ENCODE measurements at places on chromosomes 7 and 10.
A peak's percentile ranks its signal among the peaks of the same experiment; 100 is the strongest.

DNA sequence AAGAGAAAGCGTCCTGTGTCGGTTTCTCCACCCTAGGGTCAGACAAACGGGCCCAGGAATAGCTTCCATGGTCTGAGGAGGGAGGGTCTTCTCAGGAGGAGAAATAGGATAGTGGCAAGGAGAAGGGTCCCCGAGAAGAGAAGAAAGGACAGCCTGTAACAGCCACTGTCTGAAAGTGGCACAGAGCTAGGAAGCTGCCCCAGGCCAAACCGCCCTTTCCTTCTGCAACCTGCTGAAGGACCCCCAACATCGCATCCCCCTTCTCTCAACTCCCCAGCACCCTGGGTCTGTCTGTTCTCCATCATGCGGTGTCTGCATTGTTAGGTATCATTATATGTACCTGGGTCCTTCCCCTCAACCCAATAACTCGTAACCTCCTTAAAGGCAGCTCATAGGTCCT is 47.1 kb downstream of the COL17A1 start:
- DNase-seq, result no peak

- no peak for DNase-seq
These were observed 1307.6 kb downstream of the XPNPEP1 start for GRCh38 chr10:108615576-108616320.

- DNase-seq, result no peak
These were observed 289.4 kb downstream of the PLXNA4 start for GRCh38 chr7:132286836-132287235.

DNA sequence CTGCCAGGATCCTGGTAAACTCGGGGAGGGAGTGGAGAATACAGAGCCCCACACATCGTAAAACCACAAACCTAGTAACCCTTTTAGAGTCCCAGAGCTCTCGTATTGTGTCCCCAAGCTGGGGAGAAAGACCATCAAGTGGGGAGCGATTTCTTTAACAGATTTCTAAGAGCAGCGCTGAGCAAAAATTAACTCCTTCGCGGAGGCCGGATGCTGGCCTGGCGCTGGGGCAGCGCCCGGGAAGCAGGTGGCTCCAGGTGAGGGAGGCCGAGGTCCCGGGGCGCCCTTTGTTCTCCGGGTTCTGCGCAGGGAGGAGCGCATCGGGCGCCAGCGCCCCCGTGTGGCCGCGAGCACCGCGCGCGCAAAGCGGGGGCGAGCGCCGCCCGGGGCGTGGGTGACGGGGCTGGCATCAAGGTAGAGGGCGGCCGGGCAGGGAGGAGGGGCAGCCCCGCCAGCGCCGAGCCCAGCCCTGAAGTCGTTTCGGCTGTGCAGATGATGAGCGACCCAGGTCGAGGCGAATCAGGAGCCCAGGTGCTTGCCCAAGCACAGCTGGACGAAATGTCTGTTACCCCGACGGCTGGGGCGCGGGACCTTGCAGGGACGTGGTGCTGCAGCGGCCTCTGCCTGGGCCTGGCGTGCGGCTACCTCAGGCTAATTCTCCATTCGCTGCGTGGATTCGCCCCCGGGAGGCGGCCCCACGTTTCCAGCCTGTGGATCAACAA is 10.4 kb upstream of the FGFR2 start:
- no peak for DNase-seq

DNA sequence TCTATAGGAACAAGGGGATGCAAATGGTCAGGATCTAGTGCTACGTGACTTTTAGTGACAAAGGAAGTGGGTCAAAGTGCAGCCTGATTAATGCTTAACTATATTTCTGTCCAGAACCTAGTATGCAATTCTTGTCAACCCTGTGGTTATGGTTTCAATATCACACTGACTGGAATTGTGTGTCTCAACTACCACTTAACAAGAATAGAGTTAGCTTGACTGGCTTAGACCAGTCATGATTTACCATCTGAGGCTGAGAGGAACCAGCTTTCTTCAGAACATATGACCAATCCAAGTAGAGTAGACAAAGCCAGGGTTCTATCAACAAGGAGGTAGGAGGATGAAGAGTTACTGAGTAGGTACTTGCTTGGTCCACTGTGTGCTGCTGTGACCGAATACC is 54.4 kb downstream of the MYPN start:
- DNase-seq, result no peak

GRCh38 chr7:29332875-29333855 is 138.6 kb downstream of the CHN2 start:
- no peak for DNase-seq

- peak; percentile 54 for DNase-seq
These were observed 90.9 kb downstream of the TPST1 start for GRCh38 chr7:66296001-66296521.

DNA sequence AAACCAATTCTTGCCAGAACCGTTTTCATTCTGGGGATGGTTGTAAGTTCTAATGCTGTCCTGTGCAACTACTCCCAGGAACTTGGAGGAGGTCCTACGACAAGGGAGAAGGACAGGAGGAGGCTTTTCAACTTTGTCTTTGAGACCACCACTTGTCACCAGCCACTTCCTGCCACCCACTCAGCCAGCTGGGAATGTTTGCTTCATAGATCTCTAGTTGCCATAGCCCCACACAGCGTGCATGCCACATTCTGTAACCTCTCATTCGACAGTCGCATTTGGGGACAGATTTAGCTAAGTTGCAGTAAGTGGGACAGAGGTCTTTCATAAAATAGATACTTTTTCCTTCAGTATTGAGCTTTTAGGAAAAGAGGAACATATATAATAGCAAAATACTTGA is 78.0 kb downstream of the TAF3 start:
- no peak for DNase-seq

DNA sequence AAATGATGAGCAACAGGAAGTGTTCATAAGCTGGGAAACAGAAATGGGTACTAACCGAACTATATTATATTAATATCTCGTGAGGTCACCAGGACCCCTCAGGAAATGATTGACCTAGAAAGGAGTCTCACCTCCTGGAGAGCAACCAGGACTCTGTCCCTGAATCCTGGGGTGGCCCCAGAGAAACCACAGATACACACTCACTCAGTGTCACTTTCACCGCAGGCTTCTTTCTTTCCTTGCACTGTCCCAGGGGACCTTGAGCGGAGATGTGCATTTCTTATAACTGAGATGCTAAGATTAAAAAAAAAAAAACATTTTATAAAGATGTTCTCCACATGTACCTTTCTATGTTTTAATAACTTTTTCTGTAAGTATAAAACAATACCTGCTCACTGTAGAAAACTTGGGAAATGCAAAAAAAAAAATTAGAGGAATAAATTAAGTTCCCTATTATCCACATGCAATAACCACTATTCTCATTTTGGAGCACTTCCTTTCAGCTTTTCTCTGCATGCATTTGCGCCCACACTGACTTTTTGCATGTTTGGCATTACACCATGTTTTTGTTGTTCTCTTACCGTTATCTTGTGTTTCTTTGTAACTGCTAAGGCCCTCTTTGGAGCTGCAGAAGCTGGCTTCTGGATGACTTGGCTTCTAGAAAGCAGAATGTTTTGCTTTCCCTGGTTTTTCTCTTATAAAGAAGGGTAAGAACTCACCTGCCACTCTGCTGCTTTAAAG is 15.0 kb downstream of the NOD1 start:
- no peak for DNase-seq

GRCh38 chr10:30589441-30589840 is 40.1 kb downstream of the LYZL2 start:
- no peak for DNase-seq

DNA sequence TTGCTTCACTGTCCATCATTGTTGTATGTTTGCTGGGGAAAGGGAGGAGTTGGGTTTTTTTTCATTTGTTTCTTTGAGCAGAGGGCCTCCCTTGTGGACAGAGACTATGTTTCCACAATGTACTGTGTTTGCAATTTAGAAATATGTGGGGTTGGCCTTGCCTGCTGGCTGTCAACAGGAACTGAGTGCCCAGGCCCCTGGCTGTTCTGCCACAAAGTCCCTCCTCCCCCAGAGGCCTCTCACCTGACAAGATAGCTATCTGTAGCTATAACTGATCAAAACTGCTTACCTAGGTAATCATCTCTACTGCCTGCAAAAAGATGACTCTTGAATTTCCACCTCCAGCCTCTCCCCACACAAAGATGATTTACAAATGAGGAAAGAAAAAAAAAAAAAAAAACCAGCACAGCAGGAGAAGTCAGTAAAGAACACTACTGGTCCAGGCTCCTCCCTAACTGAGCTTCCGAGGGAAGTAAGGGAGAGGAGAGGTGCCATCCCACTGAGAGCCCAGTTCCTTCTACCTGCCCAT is 121.8 kb downstream of the SGMS1 start:
- no peak for DNase-seq

DNA sequence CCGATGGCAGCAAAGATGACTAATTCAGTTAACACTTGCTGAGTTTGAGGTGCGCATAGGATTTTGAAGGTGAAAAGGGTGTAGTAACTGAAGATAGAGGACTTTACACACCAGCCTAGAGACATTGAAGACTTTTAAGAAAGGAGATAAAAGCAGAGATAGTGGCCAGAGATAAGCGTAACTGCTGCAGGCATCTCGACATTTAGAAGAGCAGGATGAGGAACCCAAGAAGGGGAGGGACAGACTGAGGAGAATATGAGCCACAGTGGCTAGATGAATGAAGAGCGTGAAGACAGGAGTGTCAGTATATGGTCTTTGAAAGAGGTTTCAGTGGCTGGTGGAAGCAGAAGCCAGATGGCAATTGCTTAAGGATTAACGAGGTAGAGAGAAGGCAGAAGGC is 71.6 kb downstream of the CELF2 start:
- no peak for DNase-seq

- peak; percentile 8 for DNase-seq
These were observed 7.3 kb downstream of the MMP21 start for GRCh38 chr10:125768219-125768855.

DNA sequence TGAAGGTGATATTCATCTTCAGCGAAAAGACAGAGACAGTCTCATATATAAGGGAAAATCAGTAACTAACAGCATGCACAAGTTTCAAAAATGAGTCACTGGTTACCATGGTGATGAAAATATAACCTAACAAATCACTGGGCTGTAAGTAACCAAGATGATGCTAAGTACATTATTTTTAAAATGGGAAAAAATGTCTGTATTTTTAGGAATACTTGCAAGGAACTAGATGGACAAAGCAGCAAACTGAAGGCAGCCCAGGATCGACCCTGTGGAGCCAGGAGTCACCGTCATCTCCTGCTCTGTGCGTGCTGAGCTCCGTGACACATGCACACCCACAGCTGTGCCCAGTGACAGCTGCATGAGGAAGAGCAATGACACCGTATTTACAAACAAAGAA is 137.3 kb downstream of the ELMO1 start:
- no peak for DNase-seq

DNA sequence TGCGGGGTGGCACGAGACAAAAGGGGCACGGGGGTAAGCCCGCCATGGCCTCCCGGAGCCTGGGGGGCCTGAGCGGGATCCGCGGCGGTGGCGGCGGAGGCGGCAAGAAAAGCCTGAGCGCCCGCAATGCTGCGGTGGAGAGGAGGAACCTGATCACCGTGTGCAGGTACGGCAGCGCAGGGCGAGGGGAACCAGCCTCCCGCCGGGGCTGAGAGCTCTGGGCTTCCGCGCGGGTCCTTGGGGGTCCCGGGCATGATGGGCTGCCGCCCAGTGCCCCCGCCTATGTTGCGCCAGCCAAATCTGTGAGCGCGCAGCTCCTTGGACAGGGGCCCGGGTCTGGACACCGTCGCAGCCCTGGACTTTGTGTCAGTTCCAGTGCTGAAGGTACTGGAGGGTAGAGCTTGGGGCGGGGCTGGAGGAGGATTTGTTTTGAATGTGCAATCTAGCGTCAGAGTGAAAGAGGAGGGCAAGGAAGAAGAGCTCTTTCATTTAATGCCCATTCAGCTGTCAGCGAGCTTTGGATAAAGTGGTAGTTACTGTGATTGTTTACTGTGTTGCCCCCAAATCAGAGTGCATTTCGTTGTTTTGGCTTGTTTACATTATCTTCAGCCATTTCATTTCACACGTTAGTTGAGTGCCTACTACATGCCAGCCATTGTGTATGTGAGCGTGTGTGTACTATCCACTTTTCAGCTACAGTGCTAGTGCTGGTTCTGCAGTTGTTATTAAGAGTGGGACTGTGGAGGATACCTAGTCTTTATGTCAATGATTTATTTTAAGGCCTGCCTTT is 777 bp downstream of the RUNDC3B start:
- DNase-seq, result no peak

DNA sequence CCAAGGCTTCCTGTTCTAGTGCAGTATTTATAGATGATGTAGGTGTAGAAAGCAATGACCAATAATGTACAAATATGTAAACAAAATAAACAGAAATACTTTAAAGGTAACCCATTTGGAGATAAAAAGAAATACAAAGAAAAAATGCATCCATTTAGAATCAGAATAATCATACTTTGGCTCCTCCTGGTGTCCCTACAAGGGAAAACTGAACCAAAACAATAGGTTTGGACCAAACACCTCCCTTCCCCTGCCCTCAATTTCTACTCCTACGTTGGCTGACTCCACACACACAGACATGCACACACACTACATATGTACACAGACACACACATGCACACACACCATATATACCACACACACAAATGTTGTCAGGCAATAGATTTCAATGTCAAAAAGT is 36.0 kb downstream of the C10orf143 start:
- DNase-seq, result no peak

GRCh38 chr10:25501912-25502311 is 327.1 kb downstream of the GPR158 start:
- no peak for DNase-seq

DNA sequence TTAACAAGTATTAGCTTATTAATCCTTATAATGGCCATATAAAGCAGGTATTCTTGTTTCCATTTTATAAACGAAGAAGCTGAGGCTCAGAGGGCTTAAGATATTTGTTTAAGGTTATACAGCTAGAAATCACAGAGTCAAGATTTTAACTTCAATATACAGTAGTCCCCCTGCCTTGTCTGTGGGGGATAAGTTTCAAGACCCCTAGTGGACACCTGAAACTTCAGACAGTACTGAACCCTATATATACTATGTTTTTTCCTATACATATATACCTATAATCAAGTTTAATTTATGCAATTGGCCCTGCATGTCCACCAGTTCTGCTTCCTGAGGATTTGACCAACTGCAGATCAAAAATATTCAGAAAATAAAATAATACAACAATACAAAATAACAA is 44.4 kb upstream of the STRIP2 start:
- DNase-seq, result no peak

DNA sequence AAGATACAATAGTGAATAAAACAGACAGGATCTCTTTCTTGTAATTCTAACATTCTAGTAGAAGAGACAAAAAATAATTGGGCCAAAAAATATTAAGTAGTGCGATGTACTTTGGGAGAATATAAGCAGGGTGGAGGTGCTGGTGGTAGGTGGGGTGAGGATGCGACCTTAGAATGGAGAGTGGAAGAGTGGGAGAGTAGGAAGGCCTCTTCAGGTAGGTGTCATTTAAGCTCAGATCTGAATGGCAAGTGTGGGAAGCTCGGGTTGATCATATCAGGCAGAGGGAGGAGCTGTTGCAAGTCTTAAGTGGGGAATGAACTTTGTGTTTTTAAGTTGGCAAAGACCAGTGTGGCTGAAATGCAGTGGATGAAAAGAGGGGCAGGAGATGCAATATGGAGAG is 3.8 kb upstream of the IFRD1 start:
- DNase-seq, result no peak

DNA sequence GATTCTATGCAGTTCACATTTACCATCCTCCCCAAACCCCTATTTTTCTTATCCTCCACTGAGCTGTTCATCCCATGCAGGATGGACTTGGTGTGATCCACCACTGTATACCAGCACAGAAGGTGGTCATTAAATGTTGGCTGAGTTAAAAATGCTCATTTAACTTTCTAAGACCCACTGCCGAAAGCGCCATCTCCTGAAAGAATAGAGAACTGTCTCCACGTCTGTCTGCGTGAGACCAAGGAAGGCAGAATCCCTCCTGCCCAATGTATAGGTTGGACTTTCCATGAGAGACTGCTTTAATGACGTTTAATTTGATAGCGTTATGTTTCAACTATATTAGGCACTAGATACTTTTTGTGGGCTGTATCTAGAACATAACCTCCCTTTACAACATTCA is 124.3 kb downstream of the GPAM start:
- DNase-seq, result no peak
